Foreskin keratinocyte (primary cell): ENCODE measurements at places on chromosomes 1 and 21. TPM values are rescaled to one million over a fixed set of nuclear protein-coding genes. Genes with fewer than 3 reads are reported as not detected.

The C1orf87 gene
- not detected in 2 replicates for total RNA-seq

The POLR3C gene
- total RNA-seq: 28.9 and 30.8 TPM in 2 replicates

The LRRC53 gene
- total RNA-seq: not detected in 2 replicates

The KRTAP7-1 gene
- not detected in 2 replicates for total RNA-seq

The ZNF683 gene
- not detected in 2 replicates for total RNA-seq

The PPIAL4G gene
- total RNA-seq: not detected in 2 replicates

The FCRL1 gene
- not detected in 2 replicates for total RNA-seq

The ILDR2 gene
- not detected in 2 replicates for total RNA-seq

The TNNI3K gene
- total RNA-seq: not detected in 2 replicates

The S100A5 gene
- 0.27 TPM in 1 of 2 replicates, not detected in the other for total RNA-seq

The FCGR3A gene
- total RNA-seq: not detected in 2 replicates

The OR2T33 gene
- total RNA-seq: not detected in 2 replicates

The IRF6 gene
- total RNA-seq: 160 and 194 TPM in 2 replicates
